ENCODE measurements at places on chromosomes 16 and 17.

DNA sequence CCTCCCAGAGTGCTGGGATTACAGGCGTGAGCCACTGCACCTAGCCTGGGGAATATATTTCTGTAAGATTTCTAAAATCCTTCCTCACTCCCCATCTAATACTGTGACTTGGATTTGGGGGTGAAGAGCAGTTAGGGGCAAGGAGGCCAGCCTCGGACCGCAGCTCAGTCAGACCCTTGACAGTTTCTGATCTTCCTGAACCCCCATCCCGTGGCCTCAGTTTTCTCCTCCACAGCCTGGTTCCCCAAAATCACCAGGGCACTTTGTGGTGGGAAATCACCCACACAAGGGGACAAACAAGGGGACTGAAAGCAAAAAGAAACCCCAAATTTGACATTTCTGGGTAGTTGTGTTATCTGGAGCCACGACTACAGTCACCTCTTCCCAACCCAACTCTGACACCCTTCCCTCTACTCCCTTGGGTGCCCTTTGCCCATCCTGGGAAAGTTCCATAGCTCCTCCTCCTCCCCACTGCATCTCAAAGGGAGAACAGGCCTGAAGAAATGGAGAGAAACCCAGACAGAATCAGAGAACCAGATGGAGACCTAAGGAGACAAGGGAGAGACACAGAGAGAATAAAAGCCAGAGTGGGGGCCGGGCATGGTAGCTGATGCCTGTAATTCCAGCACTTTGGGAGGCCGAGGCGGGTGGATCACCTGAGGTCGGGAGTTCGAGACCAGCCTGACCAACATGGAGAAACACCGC, 2.8 kb upstream of the STAT5A start:
- DNase-seq, result no peak

GRCh38 chr16:75733305-75734211, 7.3 kb upstream of the CPHXL start:
- DNase-seq, result peak; percentile 22

GRCh38 chr17:5793899-5794298, 209.6 kb upstream of the NLRP1 start:
- DNase-seq, result no peak

DNA sequence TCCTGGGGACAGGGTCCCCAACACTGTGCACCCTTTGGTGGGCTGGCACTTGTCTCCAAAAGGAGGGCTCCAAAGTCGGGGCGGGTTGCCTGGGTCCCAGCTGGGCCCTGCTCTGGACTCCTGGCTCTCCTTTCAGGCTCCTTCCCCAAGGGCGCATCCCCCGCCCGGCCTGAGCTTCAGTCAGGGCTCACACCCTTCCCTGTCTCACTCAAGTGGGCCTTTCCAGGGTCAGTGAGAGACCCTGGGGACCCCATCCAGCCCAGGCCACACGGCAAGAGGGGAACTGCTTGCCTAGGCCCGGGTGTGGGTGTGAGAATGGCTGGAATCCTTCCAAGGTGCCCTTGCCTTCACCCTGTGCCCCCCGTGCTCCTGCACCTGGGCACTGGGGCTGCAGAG, 41.8 kb upstream of the SLC38A10 start:
- DNase-seq, result peak; percentile 69

DNA sequence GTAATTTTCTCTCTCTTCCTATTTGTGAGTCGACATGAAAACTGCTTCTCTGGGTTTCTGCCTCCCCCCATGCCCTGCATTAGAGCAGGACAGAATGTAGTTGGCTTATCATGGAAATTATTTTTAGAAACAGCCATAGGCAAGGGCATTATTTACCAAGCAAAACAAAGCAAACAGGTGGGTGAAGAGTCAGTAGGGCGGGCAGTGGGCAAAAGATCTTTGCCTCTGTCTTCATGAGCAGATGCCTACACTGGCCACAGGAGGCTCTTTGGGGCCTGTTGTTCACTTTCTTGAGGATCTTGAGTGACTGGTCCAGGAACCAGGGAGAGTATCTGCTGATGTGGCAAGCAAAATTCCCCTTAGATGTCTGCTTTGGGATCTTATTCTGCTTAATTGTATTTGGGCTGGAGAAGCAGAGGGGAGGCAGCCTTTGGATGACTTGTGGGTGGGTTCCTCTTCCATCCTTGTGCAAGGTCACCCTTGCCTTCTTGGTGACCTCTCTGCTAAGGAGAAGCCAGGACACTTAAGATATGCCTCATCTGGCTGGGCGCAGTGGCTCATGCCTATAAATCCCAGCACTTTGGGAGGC, 42.5 kb upstream of the CLEC19A start:
- no peak for DNase-seq

DNA sequence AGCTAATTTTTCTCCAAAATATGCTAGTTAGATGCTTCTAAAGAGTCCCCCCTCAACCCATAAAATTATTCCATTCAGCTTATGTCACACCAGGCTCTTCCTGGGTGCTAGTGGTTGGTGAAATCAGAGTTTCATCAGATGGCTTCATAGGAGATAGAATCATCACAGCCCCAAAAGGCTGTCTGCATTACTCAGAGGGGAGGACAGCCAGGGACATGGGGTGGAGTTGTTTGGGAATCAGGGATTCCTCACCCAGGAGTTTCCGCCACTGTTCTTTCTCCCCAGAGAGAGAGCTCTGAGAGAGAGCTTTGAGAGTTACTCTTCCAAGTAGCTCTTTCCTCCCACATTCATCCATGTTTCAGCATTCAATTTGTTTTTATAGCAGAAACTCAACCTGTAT, 288 bp upstream of the KRT34 start:
- no peak for DNase-seq

DNA sequence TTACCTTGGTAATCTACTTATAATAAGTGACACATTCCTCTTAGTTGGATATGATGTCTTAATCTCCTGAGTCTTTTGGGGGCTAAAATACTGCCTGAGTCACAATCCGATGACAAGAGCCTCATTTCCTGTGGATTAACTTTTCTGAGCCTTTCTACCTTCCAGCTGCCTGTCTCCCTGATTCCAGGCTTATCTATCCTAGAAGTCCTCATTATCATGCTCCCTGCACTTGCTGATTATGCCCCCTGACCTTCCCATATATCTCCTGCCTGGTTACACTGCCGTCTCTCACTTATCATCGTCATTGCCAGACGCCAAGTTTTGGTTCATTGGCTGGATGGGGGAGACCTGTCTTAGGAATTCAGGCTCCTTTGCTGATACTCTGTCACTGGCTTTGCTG, 727.4 kb upstream of the CA10 start:
- DNase-seq, result no peak

Measured in right cardiac atrium (tissue), 5 donors.